Stimulated activated CD4-positive, alpha-beta T cell treated with anti-CD3 and anti-CD28 coated beads, Interleukin-1b, Interleukin-23, amount 100 ng/mL, for 4 hours (primary cell): ENCODE measurements at places on chromosomes 11 and 22.

- no peak for DNase-seq
Measured at GRCh38 chr11:34999453-34999852, 83.0 kb downstream of the PDHX start.

GRCh38 chr11:77029829-77030228 is 4.4 kb upstream of the B3GNT6 start:
- DNase-seq = no peak

GRCh38 chr11:111086058-111086457 is 159.5 kb upstream of the POU2AF2 start:
- no peak for DNase-seq

GRCh38 chr22:47450876-47451475 is 688.5 kb downstream of the TBC1D22A start:
- DNase-seq = no peak

- peak; percentile 43 for DNase-seq
Measured at GRCh38 chr11:108647701-108648527, 17.0 kb upstream of the DDX10 start.

DNA sequence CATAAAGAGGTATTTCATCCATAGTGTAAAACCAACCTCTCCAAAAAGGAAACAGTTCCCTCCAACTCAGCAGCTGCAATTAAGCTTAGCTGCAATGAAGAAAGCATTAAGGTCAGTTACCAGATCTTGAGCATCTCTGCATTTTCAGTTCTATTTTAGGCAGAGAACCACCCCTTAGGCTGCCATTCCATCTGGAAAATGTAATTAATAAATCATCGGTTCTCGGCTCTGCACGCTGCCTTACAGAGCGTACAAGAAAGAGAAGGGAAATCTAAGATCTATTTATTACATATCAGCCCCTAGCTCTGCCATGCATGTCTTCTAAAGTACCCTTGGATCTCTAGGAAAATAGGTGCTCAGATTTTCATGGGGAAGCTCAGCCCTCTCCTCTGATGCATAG is 71.5 kb downstream of the RCN1 start:
- DNase-seq = no peak

- DNase-seq = peak; percentile 77
Measured at GRCh38 chr11:117985953-117986887, at the start of gene IL10RA. Gene IL10RA (plus strand): TSS chr11:117986394. CDS start chr11:117986468, 74 bp downstream.

- no peak for DNase-seq
Measured at GRCh38 chr11:235609-235996, 539 bp downstream of the SIRT3 start.

- DNase-seq = no peak
Measured at GRCh38 chr11:12860827-12861226, 148.3 kb upstream of the RASSF10 start.

- DNase-seq = no peak
Measured at GRCh38 chr11:65655570-65656332, 7.0 kb downstream of the RELA start.

DNA sequence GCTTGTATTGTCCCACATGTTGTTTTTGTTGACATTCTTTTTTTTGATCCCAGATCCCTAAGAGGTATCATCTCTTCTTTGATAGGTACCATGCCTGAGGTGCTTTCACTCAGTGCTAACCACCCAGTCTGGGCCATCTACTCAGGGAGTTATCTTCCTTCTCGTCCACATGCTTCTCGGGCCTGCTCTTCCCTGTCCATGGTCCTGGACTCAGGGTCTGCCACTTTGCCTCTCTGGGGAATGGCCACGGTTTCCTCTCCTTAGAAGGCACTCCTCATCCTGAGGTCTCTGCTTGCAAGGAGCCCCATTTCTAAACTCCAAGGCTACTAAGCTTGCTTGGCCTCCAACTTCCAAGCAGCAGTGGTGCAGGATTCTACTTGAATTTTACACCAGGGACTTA is 227.0 kb upstream of the NCAM1 start:
- DNase-seq = no peak

DNA sequence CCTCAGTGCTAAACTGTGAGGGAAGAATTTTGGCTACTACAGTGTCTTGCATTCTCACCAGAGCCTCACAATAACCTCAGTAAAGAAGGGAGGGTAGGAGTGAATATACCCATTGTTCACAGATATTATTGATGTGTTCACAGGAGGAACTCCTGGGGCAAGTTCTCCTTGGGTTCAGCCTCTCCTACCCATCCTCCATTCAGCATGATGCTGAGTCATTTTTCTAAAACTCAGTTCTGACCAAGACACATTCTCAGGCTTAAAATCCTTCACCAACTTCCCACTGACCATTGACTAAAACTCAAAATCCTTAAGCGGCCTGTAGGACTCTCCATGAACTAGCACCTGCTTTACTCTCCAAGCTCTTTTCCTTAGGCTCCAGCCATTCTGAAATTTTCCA is 48.7 kb downstream of the SYTL2 start:
- DNase-seq = no peak

DNA sequence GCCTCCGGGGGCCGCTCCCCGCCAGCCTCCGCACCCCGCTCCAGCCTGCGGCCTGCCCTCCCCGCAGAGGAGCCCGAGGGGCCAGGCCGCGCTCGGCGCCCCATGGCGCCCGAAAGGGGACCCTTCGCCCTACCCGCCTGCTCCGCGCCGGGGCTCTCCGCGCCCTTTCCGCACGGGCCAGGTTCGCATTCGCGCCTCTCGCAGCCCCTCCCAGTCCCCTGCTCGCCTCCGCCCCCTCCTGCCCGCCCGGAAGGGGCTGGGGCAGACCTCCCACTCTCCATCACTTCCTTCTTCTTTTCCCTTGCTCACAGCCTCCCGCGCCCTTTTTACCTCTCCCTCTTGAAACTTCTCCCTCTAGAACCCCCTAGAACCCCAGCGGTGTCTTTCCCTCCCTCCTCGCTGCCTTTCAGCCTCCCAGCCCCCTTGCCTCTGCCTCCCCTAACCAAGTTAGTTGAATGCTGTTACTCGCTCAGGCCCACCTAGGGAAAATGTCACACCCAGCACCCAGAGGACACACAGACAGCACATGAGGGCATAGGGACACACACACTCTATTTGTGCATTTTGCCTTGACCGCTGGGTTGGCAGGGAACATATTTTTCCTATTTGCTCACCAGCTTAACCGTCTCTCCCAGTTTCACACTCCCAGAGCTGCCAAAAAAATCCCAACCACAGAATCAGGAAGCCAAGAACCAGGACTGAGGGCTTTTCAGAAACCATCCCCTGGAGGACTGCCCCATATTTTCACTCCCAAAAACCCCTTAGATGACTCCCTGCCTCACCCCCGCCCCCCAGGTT is at the start of gene SLC43A3:
TSS of gene SLC43A3 (minus strand) at position 193 of the 798 bp plus-strand sequence. CDS start 949 bp downstream, outside the sequence.
- peak; percentile 77 for DNase-seq

DNA sequence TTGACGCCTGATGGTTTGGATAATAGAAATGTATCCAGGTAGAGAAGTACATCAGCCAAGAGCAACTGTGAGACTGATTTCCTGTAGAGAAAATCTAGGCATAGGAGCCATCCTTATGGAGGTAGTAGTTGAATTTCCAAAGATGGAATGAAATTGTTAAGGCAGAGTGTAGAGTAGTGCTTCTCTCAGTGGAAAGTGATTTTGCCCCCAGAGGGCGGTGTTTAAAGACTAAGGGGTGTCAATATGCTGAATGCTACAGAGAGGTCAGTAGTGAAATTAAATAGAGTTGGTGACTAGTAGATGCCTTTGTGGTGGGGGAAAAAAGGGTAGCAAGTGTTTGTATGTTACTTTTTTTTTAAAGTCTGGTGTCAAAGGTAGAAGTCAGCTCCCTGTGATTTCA is 54.5 kb downstream of the TRIM44 start:
- no peak for DNase-seq

DNA sequence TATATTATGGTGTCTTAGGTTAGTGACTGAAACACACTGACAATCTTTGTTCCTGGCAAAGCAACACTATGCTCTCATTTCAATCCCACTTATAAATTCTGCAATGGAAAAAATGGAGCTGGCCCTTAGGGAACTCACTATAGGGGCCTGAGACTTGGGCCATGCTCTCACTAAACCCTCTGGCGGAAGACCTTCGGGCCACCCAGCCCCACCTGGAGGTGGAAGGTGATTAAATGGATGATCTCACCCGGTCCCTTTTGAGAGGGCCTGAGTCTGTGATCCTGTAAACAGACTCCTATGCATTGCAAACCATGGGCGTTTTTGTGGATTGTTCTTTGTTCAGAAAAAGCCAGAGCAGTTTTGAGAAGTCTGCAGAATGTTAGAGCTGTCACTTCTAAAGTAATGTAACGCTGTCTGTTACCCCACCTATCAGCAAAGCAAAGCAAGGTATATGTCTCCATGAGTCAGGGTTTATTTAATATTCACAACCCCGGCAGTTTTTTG is 17.0 kb upstream of the CDON start:
- no peak for DNase-seq

GRCh38 chr22:45319324-45319685 is 9.6 kb downstream of the FAM118A start:
- no peak for DNase-seq

DNA sequence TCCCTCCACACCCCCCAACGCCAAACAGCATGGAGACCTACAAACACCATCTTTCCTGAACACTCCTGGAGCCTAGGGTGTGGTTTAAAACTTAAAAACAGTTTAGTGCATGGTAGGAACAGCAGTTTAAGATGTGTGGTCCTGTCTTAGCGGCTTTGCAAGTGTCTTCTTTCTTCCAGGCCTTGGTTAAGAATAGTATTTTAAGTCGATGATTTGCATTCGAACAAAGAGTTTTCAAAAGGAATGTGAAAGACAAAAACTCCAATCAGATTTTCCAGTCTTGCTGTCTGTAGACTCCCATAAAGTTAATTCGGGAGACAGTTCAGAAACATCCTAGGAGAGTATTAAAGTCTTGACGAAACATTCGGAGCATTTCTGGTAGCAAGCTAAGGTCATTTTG is 3.7 kb downstream of the FGF4 start:
- no peak for DNase-seq

DNA sequence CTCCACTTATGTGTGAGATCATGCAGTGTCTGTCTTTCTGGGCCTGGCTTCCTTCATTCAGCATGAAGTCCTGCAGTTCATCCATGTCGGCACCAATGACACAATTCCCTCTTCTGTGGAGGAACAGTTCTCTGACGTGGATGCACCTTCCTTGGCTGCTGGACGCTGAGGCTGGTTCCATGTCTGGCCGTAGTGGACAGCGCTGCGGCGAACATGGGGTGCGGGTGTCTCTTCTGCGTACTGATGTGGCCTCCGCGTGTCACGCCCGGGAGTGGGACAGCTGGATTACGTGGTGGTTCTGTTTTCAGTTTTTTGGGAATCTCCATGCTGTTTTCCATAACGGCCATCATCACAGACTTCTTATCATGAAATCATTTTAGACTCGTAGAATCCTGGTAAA is 16.9 kb upstream of the MUC2 start:
- DNase-seq = no peak

DNA sequence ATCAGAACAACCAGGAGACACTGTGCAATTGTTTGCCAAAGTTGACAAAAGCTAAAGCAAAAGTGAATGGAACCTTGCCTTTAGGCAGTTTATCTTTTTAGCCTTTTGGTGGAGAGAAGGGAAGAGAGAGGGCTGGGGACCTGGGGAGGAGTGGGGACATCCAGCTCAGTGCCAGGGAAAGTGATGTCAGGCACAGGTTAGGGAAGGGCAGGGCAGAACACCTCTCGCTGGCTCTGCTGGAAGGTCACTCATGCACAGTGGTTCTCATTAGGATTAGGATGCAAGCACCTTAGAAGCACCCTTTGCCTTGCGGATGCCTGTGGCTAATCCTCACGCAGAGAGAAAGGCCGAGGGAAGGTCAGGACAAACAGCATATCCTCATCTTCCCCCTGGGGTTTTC is 14.3 kb upstream of the LINC01488 start:
- no peak for DNase-seq

DNA sequence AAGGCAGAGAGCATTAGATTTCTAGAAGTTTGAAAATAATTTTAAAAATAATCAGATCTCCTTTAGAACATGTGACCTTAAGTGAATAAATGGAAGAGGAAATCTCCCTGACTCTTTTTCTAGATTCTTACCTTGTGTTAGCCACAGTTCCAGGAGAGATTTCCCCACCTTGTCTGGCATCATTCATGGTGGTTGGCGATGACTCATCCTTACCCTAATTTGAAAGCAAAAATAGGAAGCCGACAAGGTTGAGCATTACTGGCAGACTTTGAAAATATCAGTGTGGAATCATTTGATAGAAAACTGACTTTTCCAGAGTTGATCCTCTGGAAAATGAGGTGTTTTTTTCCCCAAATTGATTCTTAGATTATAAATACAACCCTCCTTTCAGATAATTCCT is 48.1 kb downstream of the CNTN5 start:
- DNase-seq = no peak

DNA sequence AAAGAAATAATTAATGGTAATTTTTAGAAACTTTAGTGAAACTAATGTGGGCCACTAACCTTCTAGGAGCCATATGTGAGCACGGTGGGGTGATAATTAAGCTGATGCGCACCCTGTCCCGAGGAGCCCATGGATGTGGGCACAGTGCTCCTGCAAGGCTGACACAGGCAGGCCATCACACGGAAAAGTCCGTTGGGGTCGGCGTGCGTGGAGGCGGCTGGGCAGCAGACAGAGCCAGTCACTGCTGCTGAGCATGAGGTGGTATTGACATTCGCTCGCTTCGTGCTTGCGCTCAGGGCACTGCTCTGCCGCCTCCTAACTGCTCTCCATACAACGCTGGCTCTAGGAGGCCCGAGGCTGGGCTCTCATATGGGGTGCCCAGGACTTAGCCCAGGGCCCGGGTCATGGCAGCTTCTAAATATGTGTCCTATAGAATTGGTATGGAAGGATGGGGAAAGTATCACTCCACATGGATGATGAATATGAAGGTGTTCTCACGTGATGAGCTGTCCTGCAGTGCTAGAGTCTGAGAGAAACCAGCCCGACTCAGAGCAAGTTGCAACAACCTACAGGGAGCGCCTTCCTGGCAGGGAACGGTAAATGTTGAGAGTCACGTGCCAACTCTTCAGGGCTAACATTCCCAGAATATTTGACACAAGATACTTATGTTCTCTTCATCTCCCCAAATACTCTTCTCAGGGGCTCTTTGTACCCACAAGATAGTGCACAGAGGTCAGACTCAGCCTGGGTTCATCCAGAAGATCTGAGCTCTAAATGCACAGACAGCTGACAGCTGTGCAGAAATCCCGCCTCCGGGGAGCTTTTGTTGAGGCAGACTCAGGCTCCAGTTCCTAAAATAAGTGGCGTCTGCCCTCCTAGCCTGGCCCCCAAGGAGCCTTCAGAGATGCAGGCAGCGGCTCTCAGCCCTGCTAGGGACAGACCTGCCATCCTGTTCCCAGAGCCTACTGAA is 50.6 kb upstream of the ARFGAP3 start:
- no peak for DNase-seq

- no peak for DNase-seq
Measured at GRCh38 chr11:47616726-47617416, 22.7 kb upstream of the C1QTNF4 start.

DNA sequence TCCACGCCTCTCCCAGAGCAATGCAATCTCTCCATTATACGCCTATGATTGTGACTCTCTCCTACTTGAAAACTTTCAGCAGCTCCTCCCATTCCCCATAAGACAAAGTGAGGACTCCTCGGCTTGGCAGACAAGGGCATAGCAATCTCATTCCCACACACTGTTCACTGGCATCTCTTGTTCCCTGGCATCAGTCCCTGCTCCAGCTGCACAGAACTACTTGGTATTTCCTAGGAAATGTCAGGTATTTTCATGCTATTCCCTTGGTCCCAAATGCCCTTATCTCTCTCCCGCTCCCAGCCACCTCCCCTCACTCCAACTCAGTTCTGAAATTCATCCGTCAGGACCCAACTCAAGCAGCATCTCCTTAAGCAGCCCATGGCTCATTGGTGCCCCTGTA is 28.4 kb downstream of the TMPRSS5 start:
- no peak for DNase-seq

- no peak for DNase-seq
Measured at GRCh38 chr11:16028419-16028818, 327.9 kb downstream of the SOX6 start.
